ENCODE measurements at places on chromosomes 4 and X. TPM values are rescaled to one million over a fixed set of nuclear protein-coding genes. Genes with fewer than 3 reads are reported as not detected.

DNA sequence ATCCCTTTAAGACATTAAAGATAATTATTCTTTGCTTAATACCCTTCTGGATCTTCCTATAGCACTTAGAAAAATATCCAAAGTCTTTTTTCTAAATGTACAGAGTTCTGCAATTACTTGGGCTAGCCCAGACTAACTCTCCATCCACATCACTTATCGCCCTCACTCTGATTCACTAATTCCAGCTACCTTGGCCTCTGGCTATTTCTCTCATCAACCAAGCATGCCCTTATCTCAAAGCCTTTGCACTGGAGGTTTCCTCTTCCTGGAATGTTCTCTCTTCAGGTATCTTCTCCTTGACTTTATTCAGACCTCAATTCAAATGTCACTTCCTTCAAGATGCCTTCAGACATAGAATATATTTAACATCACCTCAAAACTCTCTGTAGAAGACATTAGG, 345.1 kb upstream of the SMIM31 start:
- H3K4me1 ChIP-seq = no peaks in the 10 kb centered on the region
- H3K36me3 ChIP-seq = no peaks in the 10 kb centered on the region
- no peak overlapping the region for H3K27ac ChIP-seq
- H3K4me3 ChIP-seq = no peak overlapping the region

DNA sequence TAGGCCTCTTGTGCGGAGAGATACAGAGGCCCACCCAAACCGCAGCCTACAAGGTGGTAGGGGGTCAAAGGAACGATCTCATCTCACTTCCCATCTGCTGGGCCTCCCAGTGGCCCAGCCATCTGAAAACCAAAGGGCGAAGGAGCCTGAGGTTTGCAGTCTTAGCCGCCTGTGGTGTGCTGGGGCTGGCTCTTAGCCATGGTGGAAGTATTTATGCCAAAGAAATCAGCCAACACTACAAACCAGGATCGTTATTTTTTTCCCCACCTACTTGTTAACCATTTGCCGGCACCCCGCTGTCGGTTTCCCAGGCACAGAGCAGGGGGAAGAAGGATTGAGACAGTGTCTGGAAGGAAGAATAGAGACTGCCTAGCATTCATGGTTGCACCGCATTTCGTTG, 30.9 kb upstream of the CDKL5 start:
- H3K36me3 ChIP-seq = no peaks in the 10 kb centered on the region
- no peak overlapping the region for H3K27ac ChIP-seq
- H3K4me3 ChIP-seq = no peak overlapping the region
- H3K4me1 ChIP-seq = no peaks in the 10 kb centered on the region
- peak; percentile 24 for DNase-seq
- H3K27me3 ChIP-seq = no peaks in the 10 kb centered on the region

DNA sequence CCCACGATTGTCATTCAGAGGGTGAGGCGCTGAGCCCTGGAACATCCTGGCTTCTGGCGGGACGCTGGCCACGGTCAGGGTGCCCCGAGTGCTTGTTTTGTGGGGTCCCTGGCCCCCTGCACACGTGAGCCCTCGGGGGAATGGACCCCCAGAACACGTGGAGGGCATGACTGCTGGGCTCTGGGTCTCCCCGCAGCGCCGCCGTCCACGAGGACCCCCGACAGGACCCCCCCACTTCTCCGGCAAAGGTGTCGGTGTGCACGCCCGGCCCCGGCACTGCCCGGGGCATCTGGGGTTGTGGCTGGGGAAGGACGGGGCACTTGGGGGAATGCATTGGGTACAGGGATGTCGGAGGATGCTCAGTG, 13.9 kb upstream of the GTPBP6 start:
- peaks cover 2% of the 10 kb centered on the region for H3K4me1 ChIP-seq
- H3K27me3 ChIP-seq = no peaks in the 10 kb centered on the region
- no peak for DNase-seq
- H3K27ac ChIP-seq = no peak overlapping the region

DNA sequence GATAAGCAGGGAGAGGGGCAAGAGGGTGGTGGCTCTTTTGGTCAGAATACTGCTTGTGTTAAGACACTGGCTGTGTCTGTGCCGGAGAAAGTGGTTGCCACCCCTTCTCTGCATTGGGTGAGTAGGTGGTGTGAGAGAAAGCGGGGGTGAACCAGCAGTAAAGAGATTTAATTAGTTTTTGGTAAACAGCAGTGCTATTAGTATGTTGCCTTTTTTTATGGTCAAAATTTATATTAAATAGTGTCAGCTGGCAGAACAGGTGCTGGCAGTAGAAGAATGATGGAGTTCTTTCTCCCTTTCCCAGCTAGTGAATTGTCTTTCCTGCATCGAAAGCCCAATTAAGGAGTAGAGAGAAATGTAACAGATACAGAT, 181.6 kb downstream of the LARP7 start:
- no peak overlapping the region for H3K27ac ChIP-seq
- no peak for DNase-seq
- peak overlapping the region; percentile 64 for H3K4me3 ChIP-seq
- no peaks in the 10 kb centered on the region for H3K36me3 ChIP-seq
- H3K4me1 ChIP-seq = no peaks in the 10 kb centered on the region
- H3K27me3 ChIP-seq = no peaks in the 10 kb centered on the region

SEPTIN11 gene
- total RNA-seq = 293 TPM

DNA sequence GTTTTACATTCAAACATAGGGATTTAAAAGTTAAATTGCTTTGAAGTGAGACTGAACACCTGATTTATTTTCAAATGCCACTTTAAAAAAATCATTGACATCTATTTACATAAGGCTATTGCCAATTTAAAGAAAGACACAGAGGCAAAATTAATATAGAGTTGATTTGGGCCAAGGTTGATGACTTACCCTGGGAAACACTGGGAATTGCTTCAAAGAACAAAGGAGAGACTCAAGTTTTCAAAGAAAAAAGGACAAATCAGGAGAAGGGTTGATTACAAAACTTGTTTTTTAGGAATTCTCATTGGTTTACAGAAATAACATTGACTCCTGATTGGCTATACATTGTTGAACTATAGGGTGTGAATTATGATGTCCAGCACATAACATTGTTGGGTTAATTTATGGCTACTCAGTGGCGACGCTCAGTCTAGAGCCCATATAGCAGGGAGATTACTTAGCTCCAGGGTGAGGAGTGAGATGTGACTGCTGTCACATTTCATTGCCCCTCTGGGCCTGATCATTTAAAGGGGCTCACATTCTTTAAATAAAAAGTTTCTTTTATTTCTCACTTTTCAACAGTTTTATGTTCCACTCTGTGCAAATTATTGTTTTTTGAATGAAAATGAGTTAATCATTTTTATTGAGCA, 184.6 kb downstream of the SPATA18 start:
- H3K27me3 ChIP-seq = no peaks in the 10 kb centered on the region
- no peak overlapping the region for H3K27ac ChIP-seq
- no peaks in the 10 kb centered on the region for H3K4me1 ChIP-seq
- H3K4me3 ChIP-seq = no peak overlapping the region

GRCh38 chr4:185534866-185535611, at the start of gene PDLIM3:
Gene PDLIM3, minus strand, starts transcription at chr4:185535507. Its CDS starts 73 bp downstream, at chr4:185535434.
- peak within 1 kb of the TSS; percentile 78 for H3K4me3 ChIP-seq
- DNase-seq = peak; percentile 60
- no peaks in the 10 kb centered on the region for H3K36me3 ChIP-seq
- H3K27me3 ChIP-seq = no peaks in the 10 kb centered on the region
- peak within 1 kb of the TSS; percentile 64 for H3K27ac ChIP-seq

- H3K27me3 ChIP-seq = no peaks in the 10 kb centered on the region
- H3K4me3 ChIP-seq = no peak overlapping the region
- no peak overlapping the region for H3K27ac ChIP-seq
- H3K4me1 ChIP-seq = no peaks in the 10 kb centered on the region
Measured at GRCh38 chrX:37926700-37927099, 79.3 kb upstream of the DYNLT3 start.

- no peak for DNase-seq
- H3K4me1 ChIP-seq = no peaks in the 10 kb centered on the region
- H3K4me3 ChIP-seq = no peak overlapping the region
- H3K27ac ChIP-seq = no peak overlapping the region
- no peaks in the 10 kb centered on the region for H3K27me3 ChIP-seq
Measured at GRCh38 chr4:182717788-182718583, 199.2 kb downstream of the DCTD start.

DNA sequence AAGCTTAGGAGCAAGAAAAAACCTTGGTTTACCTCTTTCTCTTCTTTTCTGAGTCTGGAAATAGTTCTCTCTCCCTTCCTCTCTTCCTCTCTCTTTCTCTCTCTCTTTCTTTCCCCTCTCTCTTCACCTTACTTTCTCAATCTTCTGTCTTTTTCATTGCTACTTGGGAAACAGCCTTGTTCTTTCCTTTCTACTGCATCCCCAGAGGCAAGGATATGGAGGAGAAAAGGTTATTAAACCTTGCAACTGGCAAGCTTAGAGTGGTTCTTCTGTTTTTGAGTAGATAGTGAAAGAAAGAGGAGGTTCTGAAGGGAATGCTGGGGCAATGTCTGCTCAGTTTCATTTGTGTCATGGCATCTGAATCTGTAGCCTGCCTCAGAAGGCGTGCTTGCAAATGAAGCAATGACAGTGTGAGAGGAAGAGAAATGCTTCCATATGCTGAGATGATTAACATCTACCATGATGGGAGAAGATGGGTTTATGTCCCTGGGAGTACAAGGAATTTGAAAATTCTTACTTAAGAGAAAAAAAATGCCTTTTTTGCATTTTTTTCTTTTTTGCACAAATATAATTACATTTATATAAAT, 190.6 kb downstream of the CEP135 start:
- no peak overlapping the region for H3K27ac ChIP-seq
- H3K4me1 ChIP-seq = no peaks in the 10 kb centered on the region
- no peaks in the 10 kb centered on the region for H3K27me3 ChIP-seq
- no peaks in the 10 kb centered on the region for H3K36me3 ChIP-seq
- H3K4me3 ChIP-seq = no peak overlapping the region
- DNase-seq = no peak

GRCh38 chr4:66524781-66525180, 854.5 kb upstream of the EPHA5 start:
- H3K27me3 ChIP-seq = no peaks in the 10 kb centered on the region
- DNase-seq = no peak
- no peak overlapping the region for H3K4me3 ChIP-seq

SPARCL1 gene
- total RNA-seq = 2.3 TPM

RTL9 gene
- 0.17 TPM for total RNA-seq

NSG1 gene
- total RNA-seq = under 0.01 TPM

TMPRSS11A gene
- total RNA-seq = not detected

ARR3 gene
- not detected for total RNA-seq

GRCh38 chrX:118519411-118520215, 24.0 kb downstream of the DOCK11 start:
- H3K4me3 ChIP-seq = no peak overlapping the region
- H3K27me3 ChIP-seq = no peaks in the 10 kb centered on the region
- H3K36me3 ChIP-seq = no peaks in the 10 kb centered on the region
- DNase-seq = peak; percentile 71
- peaks cover 11% of the 10 kb centered on the region for H3K4me1 ChIP-seq

ARHGAP24 gene
- total RNA-seq = 40.5 TPM

RS1 gene
- not detected for total RNA-seq

- no peak for DNase-seq
- no peaks in the 10 kb centered on the region for H3K36me3 ChIP-seq
- H3K4me3 ChIP-seq = no peak overlapping the region
- H3K27ac ChIP-seq = no peak overlapping the region
- no peaks in the 10 kb centered on the region for H3K27me3 ChIP-seq
Measured at GRCh38 chr4:24141836-24142235, 252.0 kb upstream of the PPARGC1A start.

DNA sequence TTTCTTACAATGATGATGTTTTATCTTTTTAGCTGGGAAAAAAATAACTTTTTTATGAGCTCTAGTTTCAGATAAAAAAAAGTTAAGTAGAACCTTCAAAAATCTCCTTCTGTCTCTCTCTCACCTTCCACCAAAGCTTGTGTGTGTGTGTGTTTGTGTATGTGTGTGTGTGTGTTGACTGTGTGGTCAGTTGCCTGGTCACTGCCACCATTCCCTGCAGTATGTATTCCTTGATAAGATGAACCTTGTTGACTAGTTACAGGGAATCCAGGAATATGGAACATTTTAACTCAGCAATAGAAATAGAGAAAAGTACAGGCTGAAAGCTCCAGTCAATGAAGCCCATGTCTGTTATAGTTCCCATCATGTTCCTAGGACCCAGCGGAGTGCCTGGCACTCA, 143.5 kb downstream of the CORIN start:
- no peak for DNase-seq
- no peaks in the 10 kb centered on the region for H3K4me1 ChIP-seq
- H3K4me3 ChIP-seq = no peak overlapping the region
- no peaks in the 10 kb centered on the region for H3K27me3 ChIP-seq
- H3K36me3 ChIP-seq = no peaks in the 10 kb centered on the region

DNA sequence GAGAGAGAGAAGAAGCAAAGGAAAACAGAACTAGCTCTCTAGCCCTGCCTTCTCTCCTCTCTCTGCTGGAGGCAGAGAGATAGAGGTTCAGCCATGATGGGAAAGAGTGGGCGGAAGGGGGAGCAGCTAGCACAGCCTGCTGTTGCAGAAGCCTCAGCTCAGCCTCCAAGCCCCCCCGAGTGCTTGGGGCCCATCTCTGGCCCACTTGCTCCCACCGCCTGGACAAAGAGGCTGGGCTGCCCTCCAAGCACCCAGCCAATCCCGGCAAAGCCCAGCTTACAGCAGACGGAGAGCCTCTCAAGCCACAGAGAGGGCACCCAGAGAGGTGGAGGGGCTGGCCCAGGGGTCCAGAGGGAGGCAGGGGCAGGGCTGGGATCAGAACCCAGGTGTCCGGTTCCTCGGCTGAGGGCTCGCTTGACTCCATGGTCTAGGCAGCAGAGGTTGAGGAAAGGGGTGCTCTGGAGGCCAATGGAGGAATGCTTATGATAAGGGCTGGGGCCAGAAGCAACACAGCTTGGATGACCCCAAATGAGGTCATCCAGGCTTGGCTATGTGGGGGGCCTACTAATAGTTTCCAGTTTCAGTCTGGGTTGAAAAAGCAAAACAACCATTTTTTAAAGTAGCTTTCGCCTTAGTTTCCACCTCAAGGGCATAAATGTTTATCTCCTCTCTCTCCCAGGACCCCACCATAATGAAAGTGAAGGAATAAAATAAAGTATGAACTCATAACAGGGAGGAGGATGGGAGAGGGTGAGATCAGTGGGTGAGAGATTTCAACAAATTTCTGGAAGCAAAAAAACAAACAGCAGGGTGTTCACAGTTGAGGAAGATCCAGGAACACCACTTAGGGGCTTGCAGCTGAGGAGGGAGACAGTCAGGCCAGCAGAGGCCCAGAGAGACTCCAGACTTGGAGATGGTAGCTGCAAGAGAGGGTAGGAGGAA, 24.9 kb upstream of the IQSEC2 start:
- no peak overlapping the region for H3K4me3 ChIP-seq
- H3K4me1 ChIP-seq = peaks cover 3% of the 10 kb centered on the region
- no peaks in the 10 kb centered on the region for H3K36me3 ChIP-seq
- no peak overlapping the region for H3K27ac ChIP-seq

BST1 gene
- 15.7 TPM for total RNA-seq
